ENCODE measurements at places on chromosomes 4 and X.

DNA sequence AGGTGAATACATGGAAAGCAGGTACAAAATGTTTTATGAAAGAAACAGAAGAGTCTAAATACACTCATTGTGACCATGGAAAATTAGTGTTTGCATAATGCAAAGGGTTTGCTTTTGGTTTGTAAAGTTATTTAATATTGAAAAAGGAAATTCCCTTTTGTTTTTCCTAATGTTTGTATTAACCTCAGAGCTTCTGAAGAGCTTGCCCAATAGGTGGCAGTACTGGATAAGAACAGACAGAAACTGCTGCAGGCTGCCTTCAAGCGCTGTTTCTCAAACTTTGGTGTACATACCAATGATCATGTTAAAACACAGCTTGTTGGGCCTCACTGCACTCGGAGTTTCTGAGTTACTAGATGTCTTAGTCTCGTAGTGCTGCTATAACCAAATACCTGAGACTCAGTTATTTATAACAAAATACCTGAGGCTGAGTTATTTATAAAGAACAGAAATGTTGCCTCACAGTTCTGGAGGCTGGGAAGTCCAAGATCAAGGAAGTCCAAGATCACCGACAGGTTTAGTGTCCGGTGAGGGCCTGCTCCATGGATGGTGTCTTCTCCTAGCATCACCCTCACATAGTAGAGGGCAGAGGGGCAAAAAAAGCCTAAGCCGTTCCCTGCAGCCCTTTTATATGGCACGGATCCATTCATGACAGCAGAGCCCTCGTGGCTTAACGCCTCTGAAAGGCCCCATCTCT is 54.2 kb downstream of the SUPT20HL2 start:
- DNase-seq, result no peak

DNA sequence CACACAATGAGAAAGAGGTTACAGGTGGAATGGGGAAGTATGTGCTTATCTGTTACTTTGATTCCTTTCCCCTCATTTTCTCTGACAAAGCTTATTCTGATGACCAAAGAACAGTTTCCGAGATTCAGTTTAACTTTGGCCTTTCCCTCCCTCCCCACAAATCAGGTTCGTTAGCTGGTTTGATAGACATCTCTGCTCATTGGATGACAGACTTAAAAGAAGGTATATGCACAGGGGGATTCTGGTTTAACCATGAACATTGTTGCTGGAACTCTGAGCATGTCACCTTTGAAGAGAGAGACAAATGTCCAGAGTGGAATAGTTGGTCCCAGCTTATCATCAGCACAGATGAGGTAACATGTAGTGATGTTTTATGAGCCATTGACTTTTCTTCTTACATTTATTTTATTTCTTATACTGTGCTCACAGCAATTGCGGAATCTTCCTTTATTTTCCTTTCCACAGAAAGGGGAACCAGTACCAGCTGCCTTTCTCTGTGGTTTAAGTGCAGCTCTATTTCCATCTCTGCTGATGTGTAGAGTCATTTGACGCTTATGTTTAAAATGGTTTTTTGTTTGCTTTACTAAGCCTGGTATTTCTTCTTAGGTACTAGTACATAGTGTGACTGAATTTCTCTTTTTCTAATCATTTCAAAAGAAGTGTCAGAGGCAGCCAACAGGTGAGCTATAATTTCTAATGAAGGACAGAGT is 125.0 kb downstream of the AKAP4 start:
- no peak for DNase-seq

DNA sequence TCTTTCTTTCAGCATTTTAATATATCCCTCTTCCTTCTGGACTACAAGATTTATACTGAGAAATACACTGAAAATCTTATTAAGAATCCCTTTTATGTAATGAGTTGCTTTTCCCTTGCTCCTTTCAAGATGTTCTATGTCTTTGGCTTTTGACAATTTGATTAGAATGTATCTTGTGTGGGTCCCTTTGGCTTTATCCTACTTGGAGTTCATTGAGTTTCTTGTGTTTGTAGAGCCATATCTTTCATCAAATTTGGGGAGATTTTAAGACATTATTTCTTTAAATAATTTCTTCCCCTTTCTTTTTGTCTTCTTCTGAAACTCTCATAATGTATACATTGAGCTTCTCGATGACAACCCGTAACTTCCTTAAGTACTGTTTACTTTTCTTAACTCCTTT is 739.9 kb upstream of the AMOT start:
- DNase-seq, result no peak

DNA sequence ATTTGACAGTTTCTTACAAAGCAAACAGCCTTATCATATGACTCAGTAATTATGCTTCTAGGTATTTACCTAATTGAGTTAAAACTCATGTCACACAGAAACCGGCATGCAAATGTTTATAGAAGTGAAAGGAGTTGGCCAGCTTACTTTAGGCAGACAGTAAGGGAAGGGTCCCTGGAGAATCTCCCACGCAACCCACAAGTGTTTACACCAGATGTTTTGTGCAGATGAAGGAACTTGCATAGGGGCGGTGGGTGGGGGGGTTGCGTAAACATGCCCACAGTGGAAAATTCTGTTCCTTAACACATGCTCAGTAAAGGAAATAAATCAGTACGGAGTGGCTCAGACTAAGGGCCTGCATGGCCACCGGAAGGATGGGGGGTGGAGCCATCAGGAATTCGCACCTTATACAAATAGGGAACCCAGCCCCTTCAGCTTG is 330.5 kb upstream of the AADAT start:
- DNase-seq, result no peak

DNA sequence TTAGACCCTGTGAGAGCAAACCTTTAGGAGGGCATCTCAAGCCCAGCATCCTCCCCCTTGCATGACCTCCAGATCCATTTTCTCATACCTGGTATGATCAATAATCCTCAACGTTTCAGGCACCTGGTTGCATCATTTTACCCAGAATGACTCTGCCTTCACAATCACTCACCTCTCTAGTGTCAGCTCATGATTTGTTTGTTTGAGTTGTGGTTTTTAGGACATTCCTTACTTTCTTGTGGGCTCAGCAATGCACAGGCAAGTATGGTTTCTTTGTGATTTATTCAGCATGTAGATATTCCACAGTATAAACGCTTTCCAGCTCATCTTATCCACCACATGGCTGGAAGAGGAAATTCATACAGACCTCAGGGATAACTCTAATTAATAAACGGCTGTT is 93.6 kb upstream of the CPEB2 start:
- no peak for DNase-seq

DNA sequence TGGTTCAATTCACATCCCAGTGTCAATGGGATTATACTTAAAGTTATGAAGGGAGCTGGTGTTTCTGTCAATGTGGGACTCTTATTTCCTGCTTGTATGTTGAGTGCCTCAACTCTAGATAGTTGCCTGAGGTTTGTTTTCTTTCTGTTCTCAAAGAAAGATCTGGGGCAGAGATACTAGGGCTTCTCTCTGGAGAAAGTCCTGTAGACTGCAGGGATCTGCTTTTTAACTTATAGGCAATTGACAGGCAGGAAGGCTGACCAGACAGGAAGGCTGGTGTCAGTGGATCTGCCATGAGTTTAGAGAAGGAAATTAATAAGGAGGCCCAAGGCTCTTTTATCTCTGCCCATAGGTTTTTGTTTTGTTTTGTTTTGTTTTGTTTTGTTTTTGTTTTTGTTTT is 64.0 kb upstream of the PRKX start:
- no peak for DNase-seq

DNA sequence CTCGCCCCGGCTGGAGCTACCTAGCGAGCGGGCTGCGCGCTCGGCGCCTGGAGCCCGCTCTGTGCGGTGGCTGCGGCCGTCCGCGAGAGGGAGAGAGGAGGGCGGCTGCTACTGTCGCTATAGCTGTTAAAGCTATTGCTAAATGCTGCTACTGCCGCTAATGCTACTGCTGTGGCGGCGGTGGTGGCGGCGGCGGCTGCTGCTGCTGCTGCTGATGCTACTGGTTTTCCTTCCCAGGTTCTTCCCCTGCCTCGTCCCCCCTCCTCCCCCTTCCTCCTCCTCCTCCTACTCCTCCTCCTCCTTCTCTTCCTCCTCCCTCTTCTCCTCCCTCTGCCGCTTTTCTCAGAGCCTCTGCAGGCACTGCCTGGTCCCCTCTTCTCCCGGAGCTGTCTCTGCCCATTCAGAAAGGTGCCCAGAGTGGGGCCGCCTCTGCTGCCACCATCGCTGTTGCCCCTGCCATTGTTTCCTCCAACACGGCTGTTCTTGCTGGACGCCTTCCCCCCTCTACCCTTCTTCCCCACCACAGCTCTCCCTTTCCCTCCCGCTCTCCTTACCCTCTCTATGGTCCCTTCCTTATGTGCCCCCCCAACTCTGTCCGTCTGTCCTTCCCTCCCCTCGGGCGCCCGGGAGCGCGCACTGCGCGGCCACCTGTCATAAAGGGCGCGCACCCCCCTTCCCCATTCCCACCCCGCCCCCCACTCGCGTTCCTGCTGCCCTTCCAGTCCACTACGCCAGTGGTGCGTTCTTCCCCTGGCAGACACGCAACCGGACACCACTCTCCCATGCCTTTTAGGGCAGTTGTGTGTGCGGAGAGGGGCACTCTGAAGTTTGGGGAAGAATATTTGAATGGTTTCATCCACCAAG is at the start of gene NEXMIF:
Gene NEXMIF, minus strand, starts transcription at position 228 of the 864 bp plus-strand sequence.
- peak; percentile 22 for DNase-seq

- DNase-seq, result no peak
Observed at GRCh38 chr4:111873801-111874200, 271.5 kb upstream of the FAM241A start.

GRCh38 chr4:159503236-159504008 is 400.5 kb downstream of the RAPGEF2 start:
- no peak for DNase-seq

DNA sequence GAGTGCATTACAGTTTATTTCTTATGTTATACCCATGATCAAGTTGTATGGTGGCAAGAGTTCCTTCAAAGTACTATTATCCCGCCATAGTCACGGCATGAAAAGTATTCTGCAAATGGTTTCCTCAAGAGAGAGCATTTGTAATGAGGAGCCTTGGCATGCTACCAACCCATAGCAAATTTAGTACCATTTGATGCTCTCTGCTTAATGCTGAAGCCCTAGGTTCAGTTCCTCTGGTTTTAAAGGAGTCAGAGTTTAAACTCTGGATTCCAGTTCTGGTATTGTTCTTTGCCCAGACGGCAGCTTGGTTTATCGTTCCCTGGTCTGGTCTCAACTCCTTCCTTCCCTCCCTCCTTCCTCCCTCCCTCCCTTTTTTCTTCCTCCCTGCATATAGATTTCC is 371.3 kb downstream of the BMPR1B start:
- DNase-seq, result no peak

DNA sequence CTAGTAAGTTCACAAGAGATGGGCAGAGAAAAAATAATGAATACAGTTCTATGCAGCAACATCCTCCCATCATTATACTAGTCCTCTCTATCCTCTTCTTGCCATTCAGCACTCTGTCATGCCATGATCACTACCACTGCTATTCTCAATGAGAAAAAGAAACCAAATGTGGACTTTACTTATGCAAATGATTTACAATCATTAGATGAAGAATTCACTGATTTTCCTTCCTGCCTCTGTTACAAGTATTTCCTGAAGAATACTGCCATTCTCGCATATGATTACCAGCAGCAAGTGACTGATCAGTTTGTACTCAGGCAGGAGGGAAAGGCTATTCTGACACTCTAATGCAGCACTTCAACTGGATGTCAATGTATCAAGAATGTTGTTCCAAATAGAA is 50.3 kb downstream of the WDFY3 start:
- DNase-seq, result no peak

All from D721Med (cell line).